Liver (tissue), 10 donors: ENCODE measurements at places on chromosomes 5 and 9. TPM values are rescaled to one million over a fixed set of nuclear protein-coding genes. Genes with fewer than 3 reads are reported as not detected.

The ASTN2 gene
- 2.9 TPM for total RNA-seq

The LCN15 gene
- not detected for total RNA-seq

The EPB41L4B gene
- 42.6 TPM for total RNA-seq

The ITGA2 gene
- 0.61 TPM for total RNA-seq

The ANKRD18A gene
- total RNA-seq = 0.25 TPM

The LRRC19 gene
- total RNA-seq = 1.8 TPM
